ENCODE measurements at places on chromosomes 3 and 15.
A peak's percentile ranks its signal among the peaks of the same experiment; 100 is the strongest.

DNA sequence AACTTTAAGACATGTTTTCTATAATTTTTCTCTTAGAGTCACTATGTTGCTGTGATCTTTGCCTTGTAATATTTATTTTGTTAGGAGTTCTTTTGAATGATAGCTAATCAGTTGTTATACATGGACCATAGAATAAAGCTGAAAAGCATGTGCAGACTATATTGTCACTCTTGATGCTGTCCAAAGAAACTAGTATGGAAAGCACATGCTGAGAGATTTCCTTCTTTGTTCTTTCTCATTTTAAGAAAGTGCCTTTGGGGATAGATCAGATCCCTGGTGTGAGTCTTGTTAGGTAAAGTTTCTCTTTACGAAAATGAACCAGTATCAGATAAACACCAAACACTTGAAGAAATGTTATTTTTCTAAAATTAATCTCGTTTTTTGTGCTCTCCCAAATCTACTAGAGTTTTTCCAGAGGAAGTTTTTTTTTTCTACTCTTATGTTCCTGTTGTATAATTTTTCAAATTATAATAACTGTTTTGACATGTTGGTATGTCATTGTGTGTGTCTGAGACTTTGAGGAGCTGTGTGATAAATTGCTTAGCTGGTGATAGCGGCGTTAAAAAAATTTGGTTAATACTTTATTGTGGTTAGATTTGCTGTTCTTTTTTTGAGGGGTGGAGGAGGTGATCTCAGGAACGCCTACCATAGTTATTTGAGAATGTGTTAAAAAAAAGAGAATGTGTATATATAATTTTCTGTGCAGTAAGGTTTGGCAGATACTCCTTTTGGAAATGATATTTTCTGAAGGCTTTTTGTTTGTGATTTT lies 2.2 kb downstream of the PIAS1 start:
- no peaks in the 10 kb centered on the region for H3K27me3 ChIP-seq
- H3K4me1 ChIP-seq = peaks cover 21% of the 10 kb centered on the region
- H3K36me3 ChIP-seq = no peaks in the 10 kb centered on the region

DNA sequence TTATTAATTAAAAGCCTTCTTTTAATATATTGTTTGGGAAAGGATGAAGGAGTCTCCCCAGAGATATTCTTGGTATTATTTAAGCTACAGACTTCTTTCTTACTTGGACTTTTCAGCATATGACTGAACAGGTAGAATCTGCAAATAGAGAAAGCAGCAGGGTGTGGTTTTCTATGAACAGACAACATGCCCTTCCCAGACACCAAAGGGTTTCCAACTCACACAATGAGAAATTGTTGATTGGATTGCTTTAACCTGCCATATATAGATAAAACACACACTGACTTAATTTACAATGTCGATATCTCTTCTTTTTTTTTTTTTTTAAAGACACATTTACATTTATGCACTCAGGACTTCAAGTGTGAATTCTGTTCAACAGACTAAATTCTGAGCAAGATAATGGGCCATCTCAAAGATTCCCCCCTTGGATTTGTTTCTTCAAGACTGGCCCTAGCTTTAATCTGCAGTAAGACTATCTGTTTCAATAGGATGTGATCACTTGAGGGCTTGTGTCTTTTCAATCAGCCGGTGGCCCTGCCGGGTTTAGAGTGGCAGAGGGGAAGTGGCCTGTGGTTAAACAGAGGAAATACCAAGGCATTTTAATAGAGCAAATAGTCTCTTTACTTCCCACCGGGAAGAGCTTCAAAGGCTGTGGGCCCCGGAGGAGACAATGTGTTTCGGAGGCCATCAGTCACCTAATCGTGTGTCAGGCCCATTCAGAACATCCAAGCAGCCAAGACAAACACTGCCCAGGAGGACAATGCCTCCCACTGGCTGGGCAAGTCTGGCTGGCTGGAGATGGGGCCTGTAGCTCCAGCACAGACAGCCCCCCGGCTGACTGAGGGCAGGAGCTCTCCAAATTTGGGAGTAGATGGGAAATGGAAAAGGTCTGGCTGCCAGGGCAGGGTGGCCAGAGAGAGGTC lies 6.1 kb downstream of the IL17RD start:
- no peak overlapping the region for H3K4me3 ChIP-seq
- peak overlapping the region; percentile 60 for H3K27ac ChIP-seq
- H3K4me1 ChIP-seq = peaks cover 41% of the 10 kb centered on the region

DNA sequence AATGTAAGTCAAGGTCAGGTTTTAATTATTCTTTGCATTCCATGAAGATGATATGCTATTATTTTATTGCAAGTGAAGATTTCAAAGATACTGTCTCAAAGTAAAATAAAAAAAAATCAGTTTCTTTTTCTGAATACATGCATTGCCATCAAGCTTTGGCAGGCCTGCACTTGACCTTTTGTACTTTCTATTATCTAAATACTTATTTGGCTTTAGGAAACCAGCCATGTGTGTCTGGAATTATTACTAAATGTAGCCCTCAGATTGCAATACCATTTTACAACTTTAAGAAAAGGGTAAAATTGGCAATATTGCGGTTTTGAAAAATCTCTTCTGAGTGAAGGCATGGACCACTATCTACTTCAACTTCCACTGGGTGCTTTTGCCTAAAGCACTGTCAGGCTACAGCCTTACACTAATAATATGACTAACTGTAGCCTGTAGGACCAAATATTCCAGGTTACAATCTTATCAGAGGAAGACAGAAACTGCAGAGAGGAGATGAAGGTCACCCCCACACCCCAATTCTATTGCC lies 349.4 kb upstream of the DCBLD2 start:
- H3K4me3 ChIP-seq = no peak overlapping the region
- no peak for DNase-seq
- H3K4me1 ChIP-seq = peaks cover 31% of the 10 kb centered on the region
- H3K27ac ChIP-seq = no peak overlapping the region
- H3K36me3 ChIP-seq = no peaks in the 10 kb centered on the region

DNA sequence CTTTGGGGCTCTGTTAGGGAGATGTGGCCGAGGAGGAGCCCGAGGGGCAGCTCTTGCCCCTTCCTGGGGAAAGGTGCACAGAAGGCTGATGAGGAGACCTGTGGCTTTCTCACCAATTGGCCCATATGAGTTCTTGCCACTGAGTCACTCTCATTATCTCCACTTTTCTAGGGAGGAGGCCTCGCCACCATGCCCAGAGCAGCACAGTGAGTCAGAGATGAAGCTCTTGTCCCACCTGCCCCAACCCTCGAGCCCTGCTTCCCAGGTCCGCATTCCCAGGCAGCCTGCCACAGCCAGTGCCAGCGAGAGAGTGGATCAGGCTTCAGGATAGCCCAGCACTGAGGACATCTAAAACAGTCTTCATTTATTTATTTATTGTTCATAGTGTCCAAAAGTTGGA lies 53.5 kb downstream of the AMOTL2 start:
- H3K27ac ChIP-seq = no peak overlapping the region
- H3K36me3 ChIP-seq = no peaks in the 10 kb centered on the region
- no peak overlapping the region for H3K4me3 ChIP-seq
- H3K4me1 ChIP-seq = no peaks in the 10 kb centered on the region

DNA sequence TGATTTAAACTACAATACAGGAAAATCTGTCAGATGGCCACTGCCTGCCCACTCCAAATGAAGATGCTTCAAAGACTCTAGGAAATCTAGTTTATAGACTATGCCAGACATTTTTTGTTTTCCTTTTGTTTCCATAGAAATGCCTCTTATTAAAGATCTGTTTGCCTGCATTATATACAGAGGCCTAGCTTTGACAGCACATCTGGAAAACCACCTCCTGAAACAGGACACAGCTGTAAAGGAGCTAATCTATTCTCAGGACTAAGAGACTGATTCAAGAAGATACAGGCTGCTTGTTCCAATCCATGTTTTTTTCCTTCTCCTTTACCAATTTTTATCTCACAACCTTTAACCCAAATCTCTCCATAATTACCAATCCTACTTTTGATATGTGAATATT lies 75.3 kb upstream of the STRIT1 start:
- no peak overlapping the region for H3K27ac ChIP-seq
- H3K4me1 ChIP-seq = peaks cover 13% of the 10 kb centered on the region
- H3K36me3 ChIP-seq = no peaks in the 10 kb centered on the region
- no peak for DNase-seq

DNA sequence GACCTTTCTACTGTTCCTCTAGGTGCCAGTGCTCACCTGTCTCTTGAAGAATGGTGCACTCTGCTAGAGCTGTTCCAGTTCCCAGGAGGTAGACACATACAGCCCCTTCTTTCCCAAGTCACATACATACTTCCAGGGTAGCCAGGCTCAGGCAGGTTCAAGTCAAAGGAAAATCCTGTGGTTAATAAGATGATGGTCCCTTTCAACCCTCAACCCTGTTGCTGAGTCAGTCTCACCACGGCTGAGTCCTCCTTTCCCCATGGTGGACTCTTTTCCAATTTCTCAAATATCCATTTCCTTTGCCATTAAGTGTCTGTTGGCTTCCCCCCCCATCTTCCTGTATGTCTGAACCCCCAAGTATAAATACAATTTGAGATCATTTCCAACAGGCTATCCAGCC lies 56.1 kb upstream of the ACAN start:
- H3K36me3 ChIP-seq = no peaks in the 10 kb centered on the region
- no peaks in the 10 kb centered on the region for H3K4me1 ChIP-seq
- H3K4me3 ChIP-seq = no peak overlapping the region
- H3K27ac ChIP-seq = no peak overlapping the region
- H3K27me3 ChIP-seq = peaks cover 70% of the 10 kb centered on the region
